ENCODE measurements at places on chromosomes 11 and 22.

GRCh38 chr11:3644817-3645235, at the start of gene ART1:
ART1 (plus strand) TSS chr11:3645128; CDS start chr11:3659214, 14,086 bp downstream.
- DNase-seq = no peak

DNA sequence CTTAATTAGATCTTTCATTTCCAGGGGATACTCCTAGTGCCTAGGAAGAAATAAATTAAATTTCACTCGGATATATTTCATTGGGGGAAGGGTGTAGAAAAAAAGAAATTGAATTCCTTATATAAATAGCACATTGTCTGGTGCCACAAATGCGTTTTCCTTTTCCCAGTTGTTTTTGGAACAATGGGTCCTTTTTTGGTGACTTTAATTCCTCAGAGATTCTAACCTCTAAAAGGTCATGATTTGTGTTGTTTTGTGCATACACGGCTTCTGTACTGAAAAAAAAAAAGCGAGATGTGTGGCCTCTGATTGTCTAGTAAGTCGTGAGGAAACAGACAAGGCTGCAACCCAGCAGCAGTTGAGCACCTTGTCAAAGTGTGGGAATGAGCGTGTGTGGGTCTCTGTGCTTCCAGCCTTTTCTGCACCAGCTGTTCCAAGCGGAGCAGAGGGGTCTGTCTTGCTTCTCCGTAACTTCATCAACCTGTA, 64.5 kb upstream of the CRTAM start:
- no peak for DNase-seq

DNA sequence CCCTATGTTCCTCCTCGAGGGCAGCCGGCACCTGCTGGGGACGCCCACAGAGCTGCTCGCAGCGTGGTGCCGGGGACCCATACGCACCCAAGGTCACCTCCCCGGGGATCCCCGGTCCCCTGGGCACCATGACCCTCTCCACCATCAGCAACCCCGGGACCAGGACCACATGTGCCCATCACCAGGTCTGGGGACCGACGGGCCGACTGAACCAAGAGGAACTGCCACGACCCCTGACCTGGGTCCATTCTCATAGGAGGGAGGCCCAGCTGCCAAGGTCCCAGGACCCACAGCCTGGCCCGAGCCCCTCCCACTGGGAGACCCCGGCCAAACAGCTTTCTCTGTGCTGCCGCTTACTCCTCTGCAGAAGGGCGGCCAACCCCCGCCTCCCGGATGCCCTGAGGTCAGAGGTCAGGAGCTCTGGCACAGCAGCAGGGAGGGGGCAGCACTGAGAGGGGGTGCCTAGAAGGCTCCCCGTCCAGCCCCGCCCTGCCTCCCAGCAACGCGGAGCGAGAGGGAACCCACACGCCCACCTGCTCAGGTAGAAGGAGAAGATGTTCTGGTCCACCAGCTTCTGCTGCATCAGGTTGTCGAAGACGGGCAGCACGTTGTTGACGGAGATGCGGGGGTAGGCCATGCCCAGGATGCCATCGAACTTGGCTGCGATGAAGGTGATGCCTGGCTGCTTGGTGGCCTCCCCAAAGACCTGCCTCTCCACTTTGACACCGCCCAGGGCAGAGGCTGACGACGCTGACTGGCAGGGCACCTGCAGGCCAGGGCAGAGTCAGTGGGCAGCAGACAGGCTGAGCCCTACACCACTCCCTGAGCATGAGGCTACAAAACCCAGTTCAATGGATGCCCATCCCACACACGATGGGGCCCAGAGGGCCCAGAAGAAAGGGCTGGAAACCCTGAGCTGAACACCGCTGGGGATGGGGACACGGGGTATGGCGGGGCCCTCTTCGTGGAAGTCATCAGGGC, 6.6 kb downstream of the CTSD start:
- DNase-seq = no peak

GRCh38 chr11:102470251-102470650, 17.7 kb upstream of the TMEM123 start:
- DNase-seq = no peak

DNA sequence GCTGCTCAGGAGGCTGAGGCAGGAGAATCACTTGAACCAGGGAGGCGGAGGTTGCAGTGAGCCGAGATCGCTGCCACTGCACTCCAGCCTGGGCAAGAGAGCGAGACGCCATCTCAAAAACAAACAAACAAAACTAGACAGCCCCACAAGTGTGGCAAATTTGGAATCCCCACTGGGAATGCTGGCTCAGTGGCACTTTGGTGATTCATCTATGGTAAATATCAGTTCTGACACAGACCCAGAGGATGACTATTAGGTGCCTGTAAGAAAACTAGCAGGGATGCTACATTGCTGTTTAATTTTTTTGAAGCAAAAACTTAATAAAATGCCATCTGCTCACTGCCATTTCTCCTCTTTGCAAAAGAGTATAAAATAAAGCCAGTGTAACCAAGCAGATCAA, 107.9 kb downstream of the NAT10 start:
- no peak for DNase-seq

All from nucleus accumbens (tissue), 56 donors.